Myocyte (in vitro differentiated cells): ENCODE measurements at places on chromosomes 4 and X. TPM values are rescaled to one million over a fixed set of nuclear protein-coding genes. Genes with fewer than 3 reads are reported as not detected.

DNA sequence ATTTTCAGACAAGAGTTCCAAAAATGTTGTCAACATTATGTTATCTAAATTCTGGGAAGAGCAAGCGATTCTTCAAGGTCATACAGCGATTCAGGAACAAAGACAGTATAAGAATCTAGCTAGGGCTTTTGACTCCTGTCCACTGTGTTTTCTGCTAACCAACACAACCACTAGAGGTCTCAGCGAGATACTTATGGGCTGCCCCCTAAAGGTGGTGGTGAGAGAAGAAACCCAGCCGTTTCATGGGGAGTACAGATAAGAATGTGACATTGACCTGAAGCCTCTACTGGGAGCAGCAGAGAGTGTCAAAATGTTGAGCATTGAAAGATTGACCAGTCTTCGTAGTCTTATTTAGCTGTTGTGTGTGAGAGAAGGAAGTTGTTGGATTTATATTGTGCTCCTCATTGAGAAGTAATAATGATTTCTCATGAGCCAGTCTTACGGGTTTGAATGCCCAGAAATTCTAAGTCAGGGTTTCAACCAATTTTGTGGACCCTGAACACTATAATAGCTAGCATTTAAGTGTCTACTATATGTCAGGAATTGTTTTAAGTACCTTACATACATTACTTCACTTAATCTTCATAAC is 168.3 kb downstream of the SPRY1 start:
- DNase-seq = peak; percentile 84

DNA sequence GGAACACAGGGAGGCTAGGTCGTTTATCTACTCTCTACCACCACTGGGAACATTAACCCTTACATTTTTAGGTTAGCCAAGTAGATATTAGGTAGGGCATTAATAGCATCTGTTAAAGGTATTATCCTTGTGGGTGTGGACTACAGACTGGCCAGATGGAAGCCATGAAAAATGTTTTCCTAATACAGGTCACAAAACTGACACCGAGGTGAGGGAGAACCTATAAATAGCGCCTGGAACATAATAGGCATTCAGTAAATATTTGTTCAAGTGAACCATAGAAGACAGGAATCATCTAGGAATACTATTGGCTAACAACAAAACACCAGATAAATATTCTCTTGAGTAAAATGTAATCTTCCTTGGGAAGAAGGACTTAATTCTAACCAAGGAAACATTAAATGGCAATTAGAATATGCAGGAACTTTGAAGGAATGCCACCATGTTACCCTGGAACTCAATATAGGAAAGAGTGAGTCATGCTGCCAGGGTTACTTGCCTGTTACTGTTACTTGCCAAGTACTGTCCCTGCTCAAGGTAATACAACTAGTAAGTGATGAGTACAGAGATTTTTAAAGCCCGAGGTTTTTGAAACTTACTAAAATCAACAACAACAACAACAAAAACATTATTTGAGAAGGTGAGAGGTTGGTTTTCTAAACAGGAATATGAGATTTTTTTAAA is 79.0 kb downstream of the SOX3 start:
- DNase-seq = no peak

DNA sequence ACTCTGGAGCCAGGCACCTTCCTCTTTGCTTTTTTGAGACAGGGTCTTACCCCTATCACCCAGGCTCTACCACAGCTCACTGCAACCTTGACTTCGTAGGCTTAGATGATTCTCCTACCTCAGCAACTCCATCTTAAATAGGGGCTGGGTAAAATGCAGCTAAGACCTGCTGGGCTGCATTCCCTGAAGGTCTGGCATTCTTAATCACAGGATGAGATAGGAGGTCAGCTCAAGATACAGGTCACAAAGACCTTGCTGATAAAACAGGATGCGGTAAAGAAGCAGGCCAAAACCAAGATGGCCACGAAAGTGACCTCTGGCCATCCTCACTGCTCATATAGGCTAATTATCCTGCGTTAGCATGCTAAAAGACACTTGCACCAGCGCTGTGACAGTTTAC is 770.8 kb upstream of the PRKX start:
- no peak for DNase-seq

GRCh38 chr4:30856795-30857564 is 136.8 kb downstream of the PCDH7 start:
- DNase-seq = no peak

- peak; percentile 57 for DNase-seq
Observed at GRCh38 chr4:17814140-17814539, 3.4 kb downstream of the NCAPG start.

DNA sequence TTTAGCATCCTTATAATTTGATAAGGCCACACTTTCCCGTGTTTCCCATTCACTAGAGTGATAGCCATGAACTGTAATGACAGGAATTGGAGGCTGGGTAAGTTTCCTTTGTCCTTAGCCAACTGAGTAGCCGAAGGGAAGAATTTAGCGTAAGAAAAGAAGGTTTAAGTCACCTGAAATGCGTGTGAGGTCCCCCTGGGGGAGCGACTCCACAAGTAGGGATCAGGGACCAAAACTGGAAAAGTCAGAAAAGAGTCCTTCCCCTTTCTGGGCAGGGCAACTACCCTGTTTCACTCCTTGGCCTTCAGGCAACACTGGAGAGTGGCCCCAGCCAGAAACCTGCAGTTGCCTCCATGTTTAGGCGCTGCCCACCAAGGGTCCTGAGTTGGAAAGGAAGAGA is 81.6 kb upstream of the MED14 start:
- DNase-seq = no peak

- no peak for DNase-seq
Observed at GRCh38 chr4:137896221-137896737, 345.9 kb downstream of the SLC7A11 start.

GRCh38 chr4:183770906-183771305 is 111.8 kb downstream of the TRAPPC11 start:
- no peak for DNase-seq

GRCh38 chr4:37953620-37954293 is 6.4 kb upstream of the PTTG2 start:
- peak; percentile 68 for DNase-seq

DNA sequence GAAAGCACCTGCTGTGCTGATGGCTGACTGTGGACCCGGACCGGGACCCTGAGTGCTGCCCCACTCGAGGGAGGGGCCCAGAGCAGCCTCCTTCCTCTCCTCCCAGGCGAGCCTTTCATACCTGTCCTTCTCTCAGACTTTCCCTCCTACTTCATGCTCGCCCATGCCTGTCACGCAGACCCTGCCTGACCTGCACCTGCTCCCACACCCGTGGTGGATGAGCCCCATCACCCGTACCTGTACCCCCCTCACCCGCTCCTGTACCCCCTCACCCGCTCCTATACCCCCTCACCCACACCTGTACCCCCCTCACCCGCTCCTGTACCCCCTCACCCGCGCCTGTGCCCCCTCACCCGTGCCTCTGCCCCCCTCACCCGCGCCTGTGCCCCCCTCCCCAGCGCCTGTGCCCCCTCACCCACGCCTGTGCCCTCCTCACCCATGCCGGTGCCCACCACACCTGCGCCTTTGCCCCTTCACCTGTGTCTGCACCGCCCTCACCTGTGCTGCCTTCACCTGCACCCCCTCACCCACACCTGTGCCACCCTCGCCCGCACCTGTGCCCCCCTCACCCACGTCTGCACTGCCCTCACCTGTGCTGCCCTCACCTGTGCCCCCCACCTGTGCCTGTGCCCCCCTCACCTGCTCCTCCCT is 5.8 kb downstream of the MAEA start:
- DNase-seq = no peak

GRCh38 chr4:184028561-184029374 is 123.7 kb downstream of the STOX2 start:
- no peak for DNase-seq

- DNase-seq = no peak
Observed at GRCh38 chrX:41350976-41351569, 17.1 kb downstream of the DDX3X start.

GRCh38 chr4:3730422-3731190 is 35.6 kb upstream of the ADRA2C start:
- DNase-seq = no peak

GRCh38 chr4:6104541-6105130 is 86.4 kb upstream of the C4orf50 start:
- no peak for DNase-seq

DNA sequence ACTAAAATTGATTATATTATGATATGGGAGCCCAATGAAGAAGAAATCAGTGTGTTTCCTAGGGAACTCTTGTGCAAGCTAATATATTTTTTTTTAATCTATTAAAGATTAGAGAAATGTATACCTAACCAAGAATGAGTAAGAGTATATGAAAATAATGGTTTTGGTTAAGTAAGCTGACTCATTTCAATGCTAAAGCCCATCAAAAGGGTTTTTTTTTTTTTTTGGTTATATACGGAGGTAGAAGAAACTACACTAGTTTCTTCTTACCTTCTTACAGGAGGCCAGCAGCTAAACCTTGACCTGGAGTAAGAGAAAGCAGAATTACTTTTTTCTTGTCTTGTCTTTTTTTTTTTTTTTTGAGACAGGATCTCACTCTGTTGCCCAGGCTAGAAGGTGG is 27.5 kb downstream of the RUFY3 start:
- DNase-seq = no peak

DNA sequence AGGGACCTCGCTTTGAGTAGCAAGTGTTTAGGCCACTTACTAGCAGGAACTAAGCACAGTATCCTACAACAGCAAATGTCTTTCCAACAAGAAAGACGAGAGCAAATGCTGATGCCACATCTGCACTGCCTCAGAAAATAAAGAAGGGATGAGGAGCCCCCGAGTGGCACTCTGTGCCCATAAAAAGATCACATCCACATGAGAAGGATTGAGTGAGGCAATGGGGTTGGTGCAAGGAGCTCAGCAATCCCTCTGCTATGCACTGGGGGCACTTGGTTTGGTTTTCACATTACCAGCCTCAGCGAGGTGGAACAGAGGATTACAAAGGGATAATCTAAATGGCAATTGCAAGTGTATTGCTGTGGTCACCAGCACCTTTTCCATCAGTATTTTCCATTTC is 252.8 kb upstream of the SLC7A11 start:
- DNase-seq = peak; percentile 70

DNA sequence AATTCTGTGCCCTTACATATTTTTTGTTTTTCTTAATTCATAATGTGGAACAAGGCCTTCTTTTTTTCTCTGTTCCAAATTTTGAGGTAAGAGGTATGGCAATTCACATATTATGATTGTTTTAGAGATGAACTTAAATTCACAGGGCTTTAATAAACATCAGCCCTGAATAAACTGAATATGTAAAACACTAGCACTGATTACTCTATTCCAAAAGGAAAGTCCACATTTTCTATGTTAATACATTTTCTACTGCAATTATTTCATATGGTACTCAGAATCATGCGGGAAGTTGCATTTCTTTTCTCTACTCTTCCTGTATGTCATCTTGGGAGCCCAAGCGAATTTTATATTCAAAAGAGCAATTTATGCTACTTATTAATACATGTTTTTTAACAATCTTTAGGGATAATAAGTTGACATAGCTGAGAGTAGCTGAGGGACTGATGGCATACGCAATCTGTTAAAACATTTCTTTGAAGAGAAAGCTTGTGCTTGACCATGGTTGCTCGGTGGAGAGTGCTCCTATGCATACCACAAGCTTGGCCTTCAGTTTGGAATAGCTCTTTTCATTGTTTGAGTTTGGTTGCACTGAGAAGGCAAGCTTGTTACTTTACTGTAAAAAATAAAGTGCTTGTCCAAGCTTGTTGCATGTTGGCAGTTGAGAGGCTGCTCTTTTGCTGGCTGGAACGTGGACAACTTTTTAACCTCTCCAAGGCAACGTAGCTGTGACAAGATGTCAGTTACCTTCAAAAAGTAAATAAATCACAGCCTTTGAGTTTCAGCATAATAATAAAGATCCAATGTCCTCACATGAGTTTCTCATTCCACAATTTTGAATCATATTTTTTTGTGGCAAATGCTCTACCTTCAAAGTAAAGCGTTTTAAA is 196.3 kb upstream of the SPRY1 start:
- peak; percentile 0 for DNase-seq

DNA sequence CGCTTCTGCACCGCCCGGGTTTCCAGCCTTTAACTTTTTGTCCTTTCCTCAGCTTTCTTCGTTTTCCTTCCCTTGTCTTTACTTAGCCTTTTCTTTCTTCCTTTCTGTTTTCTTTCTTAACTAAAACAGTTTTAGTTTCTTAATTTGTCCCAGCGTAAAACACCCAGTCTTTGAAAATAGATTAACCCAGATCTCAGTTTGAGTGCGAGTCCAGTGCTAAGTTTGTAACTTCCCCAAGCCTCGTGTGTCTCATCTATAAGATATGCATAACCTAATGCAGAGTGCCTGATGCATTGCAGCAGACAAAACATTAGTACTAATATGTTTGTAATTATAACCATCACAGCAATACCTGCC is 460 bp upstream of the GEMIN8 start:
- no peak for DNase-seq

- DNase-seq = peak; percentile 83
Observed at GRCh38 chr4:15920723-15921591, 17.6 kb downstream of the FGFBP1 start.

- no peak for DNase-seq
Observed at GRCh38 chrX:7111518-7111917, 36.0 kb upstream of the STS start.

- DNase-seq = no peak
Observed at GRCh38 chrX:69000877-69001276, 164.4 kb downstream of the PJA1 start.

GRCh38 chr4:91997045-91997444 is 306.7 kb upstream of the GRID2 start:
- DNase-seq = peak; percentile 0

DNA sequence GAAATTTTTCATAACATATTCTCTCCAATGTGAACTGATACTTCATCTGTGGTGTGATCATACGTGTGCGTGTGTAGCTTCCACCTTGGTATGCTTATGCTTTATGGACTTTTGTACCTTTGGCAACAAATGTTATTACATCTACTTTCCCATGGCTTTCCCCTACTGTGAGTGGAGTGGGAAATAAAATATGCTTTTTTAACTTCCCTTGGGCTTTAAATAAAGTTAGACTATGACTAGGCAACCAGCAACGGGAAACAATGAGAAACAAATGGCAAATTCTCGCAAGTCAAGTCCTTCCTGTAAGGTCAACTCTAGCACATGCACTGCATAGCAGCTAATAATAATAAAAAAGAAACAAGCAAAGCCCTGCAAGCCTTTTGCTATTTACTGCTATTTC is 205.0 kb upstream of the PDE5A start:
- no peak for DNase-seq

Gene MFAP3L
- total RNA-seq = 31.1 and 36.5 TPM in 2 replicates

Gene PPEF1
- 1.0 and 1.2 TPM in 2 replicates for total RNA-seq

Gene S100P
- not detected in 2 replicates for total RNA-seq

Gene HDAC8
- total RNA-seq = 25.0 and 29.6 TPM in 2 replicates

Gene SH2D1A
- not detected in 2 replicates for total RNA-seq

Gene NR0B1
- 0.42 TPM in 1 of 2 replicates, not detected in the other for total RNA-seq

Gene DGKK
- not detected in 2 replicates for total RNA-seq

Gene FAM184B
- total RNA-seq = not detected in 2 replicates

Gene FBXL5
- total RNA-seq = 128 and 146 TPM in 2 replicates

Gene AMOT
- total RNA-seq = 0.57 and 3.1 TPM in 2 replicates

Gene HTN3
- total RNA-seq = not detected in 2 replicates

Gene AR
- total RNA-seq = 22.8 and 24.1 TPM in 2 replicates

Gene ENOPH1
- 41.1 and 44.8 TPM in 2 replicates for total RNA-seq

Gene UBA1
- total RNA-seq = 195 and 200 TPM in 2 replicates

Gene POLN
- 5.5 and 7.8 TPM in 2 replicates for total RNA-seq

Gene ADH7
- total RNA-seq = not detected in 2 replicates

Gene OTC
- not detected in 2 replicates for total RNA-seq
